Activated T-cell treated with anti-CD3 and anti-CD28 coated beads, Interleukin-2, amount 50 U/mL, for 72 hours (primary cell): ENCODE measurements at places on chromosomes 1 and 21. TPM values are rescaled to one million over a fixed set of nuclear protein-coding genes. Genes with fewer than 3 reads are reported as not detected.

DNA sequence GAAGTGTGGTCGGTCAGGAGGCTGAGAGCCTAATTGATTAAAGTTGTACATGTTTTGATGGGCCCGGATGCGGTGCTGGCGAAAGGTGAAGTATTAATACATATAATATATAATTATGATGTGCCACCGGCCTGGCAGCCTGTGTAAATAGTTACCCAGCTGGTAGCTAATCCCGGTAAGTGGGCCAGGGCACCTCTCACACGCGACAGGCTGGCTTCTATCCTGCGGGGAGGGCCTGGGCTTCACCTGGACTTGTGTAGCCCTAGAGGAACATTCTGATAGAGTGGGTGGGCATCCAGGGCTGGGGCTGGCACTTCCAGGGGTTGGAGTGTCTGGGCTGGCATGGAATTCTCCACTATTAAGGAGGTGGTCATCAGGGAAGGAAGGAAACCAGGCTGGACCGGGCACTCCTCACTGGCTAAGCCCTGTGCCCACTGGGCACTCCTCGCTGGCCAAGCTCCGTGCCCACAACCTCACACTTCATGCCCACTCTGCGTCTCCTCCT lies 48.3 kb downstream of the IGSF21 start:
- DNase-seq = no peak

The FHAD1 gene
- not detected for total RNA-seq

- DNase-seq = no peak
Observed at GRCh38 chr1:209409780-209410179, 173.7 kb upstream of the CAMK1G start.

DNA sequence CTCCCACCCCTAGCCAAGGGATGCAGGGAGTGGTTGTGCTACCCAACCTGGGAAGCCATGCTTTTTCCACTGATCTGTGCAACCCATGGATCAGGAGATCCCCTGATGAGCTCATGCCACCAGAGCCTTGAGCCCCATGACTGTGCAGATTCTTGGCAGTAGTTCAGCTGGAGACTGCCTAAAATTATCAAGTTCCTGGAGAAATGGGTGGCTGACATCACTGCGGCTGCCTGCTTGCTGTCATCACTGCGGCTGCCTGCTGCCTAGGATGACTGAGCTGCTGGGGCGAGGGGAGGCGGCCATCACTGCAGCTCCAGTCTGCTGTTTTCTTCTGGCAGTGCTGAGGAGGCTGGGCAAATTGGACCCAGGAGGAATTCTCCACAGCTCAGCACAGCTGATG lies 159.2 kb downstream of the AGBL4 start:
- no peak for DNase-seq

- DNase-seq = no peak
Observed at GRCh38 chr1:24547195-24547594, 8.7 kb upstream of the NCMAP start.

DNA sequence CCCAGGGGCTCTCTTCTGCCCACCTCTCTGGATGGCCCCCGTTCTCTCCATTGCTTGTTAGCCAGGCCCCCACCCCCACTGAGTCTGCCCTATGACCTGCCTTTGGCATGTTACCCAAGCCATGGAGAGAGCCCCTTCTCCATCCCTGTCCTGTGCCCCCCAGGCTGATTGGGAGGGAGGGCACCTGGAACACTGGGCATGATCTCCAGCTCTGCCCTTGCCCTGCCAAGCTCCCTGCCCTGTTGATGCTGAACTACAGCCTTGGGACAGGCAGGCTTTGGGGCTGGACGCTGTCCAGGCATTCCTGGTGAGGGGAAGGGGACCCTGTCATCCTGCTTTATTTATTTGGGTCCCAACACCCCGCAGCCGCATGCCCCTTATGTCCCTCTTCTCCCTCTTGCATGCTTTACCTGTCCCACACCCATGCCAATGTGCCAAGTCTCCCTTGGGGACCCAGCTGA lies 10.7 kb downstream of the TRIM46 start:
- DNase-seq = no peak

The S100A7 gene
- not detected for total RNA-seq

GRCh38 chr1:177830531-177831135 lies 139.2 kb downstream of the SEC16B start:
- DNase-seq = no peak
